GOT3 (cell line): ENCODE measurements at places on chromosomes 12 and 14.

GRCh38 chr12:64912516-64913255, 88.2 kb downstream of the TBC1D30 start:
- no peak for DNase-seq

DNA sequence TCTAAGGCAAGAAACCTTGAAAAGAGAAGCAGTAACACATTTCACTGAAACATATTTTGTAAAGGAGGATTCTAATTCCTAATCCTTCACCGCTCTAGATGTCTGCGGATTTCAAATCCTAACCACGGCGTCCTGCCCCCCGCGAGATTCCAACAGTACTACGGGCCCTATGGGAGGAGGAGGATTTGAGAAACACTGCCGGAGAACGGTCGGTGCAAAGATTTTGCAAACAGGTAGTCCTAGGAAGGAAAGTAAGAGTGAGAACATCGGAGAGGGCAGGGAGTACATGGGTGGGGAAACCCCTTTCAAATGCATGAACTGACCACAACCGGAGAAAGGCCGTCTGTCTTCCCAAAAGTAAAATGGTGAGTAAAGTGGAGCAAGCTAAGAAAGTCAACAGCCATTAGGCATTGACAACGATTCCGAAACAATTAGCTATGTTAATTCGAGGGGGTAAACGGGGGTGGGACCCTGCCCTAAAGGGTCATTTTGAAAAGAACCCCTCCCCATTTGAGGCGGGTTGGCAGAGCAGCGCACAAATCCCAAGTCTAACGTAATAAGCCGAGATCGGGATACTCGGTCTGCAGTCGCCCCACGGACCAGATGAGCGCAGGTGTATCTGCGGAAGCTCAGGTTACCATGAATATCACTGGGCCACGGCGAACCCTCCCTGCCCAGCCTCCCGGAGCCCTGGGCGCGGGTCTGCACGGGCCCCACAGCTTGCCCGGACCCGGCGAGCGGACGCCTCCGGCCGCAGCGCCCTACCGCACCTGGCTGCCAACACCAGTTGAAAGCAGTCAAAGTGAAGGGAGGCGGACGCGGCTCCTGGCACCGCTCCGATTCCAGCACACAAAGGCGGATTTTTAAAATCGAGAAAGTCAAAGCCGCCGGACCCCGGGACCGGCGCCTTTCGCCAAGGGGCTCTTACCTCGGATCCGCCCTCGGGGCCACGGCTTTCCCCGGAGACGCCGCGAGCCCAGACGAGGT, 662 bp downstream of the EPS8 start:
- no peak for DNase-seq

- DNase-seq = no peak
Measured at GRCh38 chr12:107884769-107885694, 110.5 kb downstream of the ASCL4 start.

DNA sequence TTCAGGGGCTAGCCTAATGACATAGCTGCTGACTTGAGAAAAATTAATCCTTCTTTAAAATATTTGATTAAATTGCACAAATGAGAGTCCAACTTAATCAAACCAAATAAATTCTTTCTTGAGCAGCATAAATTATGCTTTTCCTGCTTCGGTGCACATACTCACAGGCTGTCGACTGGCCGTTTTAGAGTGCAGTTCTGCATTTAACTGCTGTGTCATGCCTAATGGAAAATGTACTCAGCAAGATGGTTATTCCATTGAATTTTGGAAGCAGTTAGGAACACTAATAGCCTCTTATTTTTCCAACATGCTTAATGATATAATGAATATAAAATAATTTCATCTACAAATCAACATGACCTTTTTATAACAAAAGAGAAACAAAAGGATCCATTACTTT, 266.1 kb upstream of the LRIG3 start:
- DNase-seq = no peak

GRCh38 chr14:50675597-50675996, 7.5 kb upstream of the SAV1 start:
- DNase-seq = no peak
